ENCODE measurements at places on chromosomes 3 and 15. TPM values are rescaled to one million over a fixed set of nuclear protein-coding genes. Genes with fewer than 3 reads are reported as not detected.

- DNase-seq: no peak
Observed at GRCh38 chr3:25557694-25558093, 107.0 kb downstream of the TOP2B start.

Gene CPN2
- total RNA-seq: not detected

- no peak for DNase-seq
Observed at GRCh38 chr3:4808637-4809036, 170.6 kb upstream of the BHLHE40 start.

DNA sequence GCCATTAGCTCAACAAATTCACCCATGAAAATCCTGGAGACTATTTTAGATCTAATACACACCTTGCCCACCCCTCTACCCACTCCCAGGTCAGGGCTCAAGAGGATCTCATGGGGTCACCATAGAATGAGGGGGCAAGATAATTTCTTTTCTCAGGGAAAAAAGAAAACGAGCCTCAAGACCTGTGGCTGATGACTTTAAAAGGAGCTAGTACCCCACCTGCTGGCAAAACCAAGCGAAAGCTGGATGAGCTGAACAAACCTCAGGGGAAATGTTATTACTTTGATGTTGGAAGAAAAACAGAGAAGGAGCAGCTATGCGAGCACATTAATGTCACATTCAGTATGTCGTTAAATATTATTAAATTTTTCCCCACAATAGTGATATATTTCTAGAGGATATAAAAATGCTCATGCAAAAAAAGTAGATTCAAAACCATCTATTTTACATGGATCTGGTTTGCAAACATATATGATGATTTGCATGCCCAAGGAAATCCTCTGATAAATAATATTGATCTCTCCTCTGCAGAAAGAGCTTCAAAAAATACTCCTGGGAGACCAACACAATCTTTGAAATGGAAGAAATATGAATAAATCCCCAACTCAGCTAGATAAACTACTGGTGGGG lies 37.7 kb downstream of the PLD1 start:
- peak; percentile 43 for DNase-seq

DNA sequence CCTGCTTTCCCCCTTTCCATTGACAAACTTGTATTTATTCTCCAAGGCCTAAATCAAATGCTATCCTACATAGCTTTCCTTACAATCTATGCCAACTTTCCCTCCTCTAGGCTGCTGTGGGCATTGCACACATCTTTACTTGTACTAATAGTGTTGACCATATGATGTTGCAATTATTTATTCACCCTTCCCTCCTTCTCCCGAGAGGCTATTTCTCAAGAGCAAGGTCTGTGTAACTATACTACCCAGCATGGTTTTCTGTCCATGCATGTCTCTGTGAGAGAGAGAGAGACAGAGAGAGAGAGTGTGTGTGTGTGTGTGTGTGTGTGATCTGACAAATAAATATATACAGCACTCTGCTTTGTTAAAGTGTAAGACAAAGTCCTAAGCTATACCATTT lies 63.8 kb downstream of the GTPBP8 start:
- DNase-seq: no peak

Gene KLHL40
- total RNA-seq: not detected

GRCh38 chr3:101202640-101203039 lies 117.7 kb downstream of the IMPG2 start:
- DNase-seq: no peak

- no peak for DNase-seq
Observed at GRCh38 chr3:151478335-151478697, 17.5 kb upstream of the IGSF10 start.

- DNase-seq: no peak
Observed at GRCh38 chr3:102089904-102090720, 240.8 kb downstream of the NFKBIZ start.

GRCh38 chr3:43098761-43099160 lies 7.1 kb downstream of the POMGNT2 start:
- DNase-seq: no peak

- no peak for DNase-seq
Observed at GRCh38 chr3:66404197-66404596, 96.6 kb downstream of the LRIG1 start.

DNA sequence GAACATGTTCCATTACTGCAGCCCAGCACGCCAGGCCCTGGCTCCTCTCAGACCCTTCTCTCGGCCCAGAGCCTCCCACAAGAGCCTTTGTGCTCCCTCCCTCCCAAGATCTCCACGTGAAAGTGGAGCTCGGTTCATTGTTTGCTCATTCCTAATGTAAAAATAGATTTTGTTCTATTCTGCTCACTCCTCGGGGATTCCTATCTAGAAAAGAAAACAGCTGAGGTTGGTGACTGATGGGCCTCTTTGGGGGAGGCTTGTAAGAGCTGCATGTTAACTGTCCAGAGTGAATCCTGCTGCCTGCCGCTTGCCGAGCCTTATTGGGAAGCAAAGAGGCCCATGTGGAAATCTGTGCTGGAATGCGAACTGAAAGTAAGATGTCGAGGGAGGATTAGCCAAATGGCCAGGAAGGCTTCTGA lies 267.1 kb downstream of the LRTM1 start:
- DNase-seq: no peak

DNA sequence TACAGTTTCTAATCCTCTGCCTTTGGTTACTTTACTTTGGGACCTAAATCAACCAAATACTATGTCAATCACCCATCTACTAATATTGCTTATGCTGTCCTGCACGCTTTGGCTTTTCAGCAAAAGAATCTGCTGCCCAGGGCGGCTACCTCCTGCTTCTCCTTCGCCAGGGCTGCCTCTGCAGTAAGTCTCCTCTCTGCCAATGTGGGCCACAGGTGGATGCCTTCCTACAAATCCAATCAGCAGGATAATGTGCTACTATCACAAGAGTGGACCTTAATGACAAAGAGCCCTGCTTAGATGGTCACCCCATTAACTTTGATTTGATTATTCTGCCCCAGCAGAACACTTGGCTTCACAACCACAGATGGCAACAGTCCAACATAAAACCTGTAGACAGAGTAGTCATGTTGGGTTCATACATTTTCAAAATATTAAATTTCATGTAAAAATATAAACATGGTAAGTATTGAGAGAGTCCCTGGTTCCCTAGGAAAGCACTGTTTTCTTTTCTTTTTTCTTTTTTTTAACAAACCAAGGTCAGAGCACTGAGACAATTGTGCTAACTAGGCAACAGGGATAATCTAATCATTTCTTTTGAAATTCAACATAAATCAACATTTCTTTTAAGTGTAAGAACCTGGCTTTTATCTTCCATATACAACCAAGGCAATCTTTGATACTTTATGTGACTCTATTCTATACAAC lies 298.3 kb downstream of the ZBTB20 start:
- DNase-seq: no peak

DNA sequence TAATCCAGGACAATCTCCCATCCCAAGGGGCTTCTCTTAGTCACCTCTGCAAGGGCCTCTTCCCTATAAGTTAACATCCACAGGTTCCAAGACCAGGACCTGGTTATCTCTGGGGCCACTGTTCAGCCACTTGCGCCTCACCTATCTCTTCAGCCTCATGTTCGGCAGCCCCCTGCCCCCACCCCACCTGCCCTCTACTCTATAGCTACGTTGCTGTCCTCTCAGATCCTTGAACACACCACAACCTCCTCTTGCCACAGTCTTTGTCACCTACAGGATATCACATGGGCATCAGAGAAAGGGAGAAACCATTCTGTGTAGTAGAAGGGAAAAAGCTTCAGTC lies 33.9 kb downstream of the SLC41A3 start:
- DNase-seq: no peak

Gene ANKRD63
- total RNA-seq: not detected

DNA sequence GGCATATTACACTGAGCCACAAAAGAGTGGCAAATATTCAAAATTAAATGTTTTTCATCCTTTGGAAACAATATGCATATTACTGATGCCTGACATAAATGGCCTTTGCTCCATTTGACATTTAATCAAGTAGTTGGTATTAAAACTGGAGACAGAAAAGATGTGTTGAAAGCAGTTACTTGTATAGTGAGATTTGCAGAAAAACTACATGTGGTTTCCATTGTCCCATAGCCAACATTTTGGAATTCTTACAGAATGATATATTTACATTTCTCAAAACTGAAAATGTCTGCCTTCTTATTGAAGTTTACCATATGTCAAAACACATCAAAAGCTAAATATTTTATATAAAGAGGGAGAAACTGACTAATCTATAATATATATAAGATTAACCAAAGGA lies 21.6 kb downstream of the SHOX2 start:
- DNase-seq: no peak

Gene GRIP2
- not detected for total RNA-seq

Gene CFAP44
- total RNA-seq: 0.23 TPM

GRCh38 chr3:154701055-154701454 lies 271.1 kb upstream of the GPR149 start:
- DNase-seq: no peak

DNA sequence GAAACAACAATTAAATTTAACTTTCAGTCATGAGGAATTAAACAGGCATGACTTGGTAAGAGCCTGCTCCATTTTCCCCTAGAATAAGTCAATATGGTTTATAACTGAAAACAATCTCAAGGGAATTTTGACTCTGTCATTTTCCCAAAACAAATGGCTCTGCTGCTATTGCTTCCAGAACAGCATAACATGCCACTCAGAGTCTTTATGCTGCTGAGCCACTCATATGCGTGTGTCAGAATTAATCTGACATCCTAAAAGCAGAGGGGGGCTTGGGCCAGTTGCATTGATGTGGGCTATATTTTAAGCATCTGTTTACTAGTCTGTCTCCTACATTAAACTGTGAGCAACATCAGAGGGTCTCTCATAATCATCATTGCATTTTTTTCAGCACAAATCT lies 111.1 kb upstream of the ABI3BP start:
- DNase-seq: no peak

Gene HIGD2B
- total RNA-seq: not detected
